IPS-NIHi11 (cell line): ENCODE measurements at places on chromosomes 7 and 10.

- no peak for DNase-seq
Measured at GRCh38 chr10:27356738-27357137, 116.1 kb upstream of the ACBD5 start.

DNA sequence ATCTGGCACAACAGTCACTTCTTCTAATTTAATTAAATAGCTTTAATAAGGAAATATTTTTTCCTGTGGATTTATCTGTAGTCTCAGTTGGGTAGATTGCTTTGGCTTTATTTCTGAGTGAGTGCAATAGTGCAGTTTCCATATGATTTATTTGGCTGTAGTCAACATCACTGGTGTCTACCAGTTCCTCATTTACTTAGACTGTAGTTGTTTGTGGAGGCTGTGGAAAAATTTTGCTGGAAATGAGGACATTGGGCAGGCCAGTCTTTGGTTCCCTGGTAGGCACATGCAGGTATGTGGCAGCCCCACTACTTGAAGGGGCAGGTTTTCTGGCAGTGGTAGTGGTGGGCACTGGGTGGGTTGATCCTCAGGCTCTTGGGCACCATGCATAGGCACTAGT lies 15.5 kb downstream of the TAS2R40 start:
- no peak for DNase-seq

DNA sequence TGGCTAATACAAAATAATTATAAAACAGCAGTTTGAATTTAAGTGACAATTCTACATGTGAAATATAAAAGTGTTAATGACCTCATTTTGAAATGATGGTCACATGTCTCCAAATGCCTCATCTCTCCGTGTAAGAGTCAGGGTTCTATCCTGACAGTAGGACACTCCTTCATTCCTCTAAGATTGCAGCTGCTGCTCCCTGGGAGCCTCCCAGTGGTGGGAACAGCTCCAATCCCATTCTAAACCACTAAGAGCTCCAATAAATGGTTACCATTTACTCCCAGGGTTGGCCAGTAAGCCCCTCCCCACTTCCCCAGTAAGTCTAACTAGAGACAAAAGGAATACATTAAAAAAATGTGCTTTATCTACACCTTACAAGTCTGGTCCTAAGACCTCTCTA lies 344.6 kb upstream of the AOAH start:
- DNase-seq, result no peak

- DNase-seq, result no peak
Measured at GRCh38 chr10:124250506-124250905, 157.1 kb upstream of the CHST15 start.

- DNase-seq, result peak; percentile 32
Measured at GRCh38 chr7:20514364-20514763, 101.1 kb upstream of the ABCB5 start.

DNA sequence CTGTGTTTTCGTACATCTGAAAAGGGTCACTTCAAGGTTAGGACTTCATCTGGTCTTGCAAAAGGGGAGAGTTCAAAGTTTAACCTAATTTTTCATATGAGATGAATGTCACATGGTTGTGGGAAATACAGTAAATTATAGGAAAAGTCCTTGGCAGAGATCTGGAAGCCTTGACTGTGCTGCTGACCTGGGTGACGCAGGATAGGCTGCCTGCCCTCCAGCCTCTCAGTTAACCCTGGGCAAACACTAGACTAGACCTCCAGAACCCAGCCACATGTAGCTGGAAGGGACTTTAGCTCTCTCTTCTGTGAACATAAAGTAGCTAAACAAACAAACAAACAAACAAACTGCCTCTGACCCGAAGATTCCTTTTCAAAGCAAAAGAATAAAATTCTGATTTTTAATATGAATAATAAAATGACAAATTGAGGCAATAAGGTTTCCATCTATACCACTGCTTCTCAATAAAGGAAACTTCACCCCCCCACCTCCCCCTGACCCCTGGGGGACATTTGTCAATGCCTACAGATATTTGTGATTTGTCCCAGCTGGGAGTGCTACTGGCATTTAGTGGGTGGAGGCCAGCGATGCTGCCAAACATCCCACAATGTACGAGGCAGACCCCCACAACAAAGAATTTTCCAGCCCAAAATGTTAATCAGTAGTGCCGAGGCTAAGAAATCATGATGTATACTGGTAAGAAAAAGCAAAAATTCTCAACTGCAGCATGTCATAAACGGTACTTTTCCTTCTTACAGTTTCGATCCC lies 75.2 kb upstream of the PRR15 start:
- no peak for DNase-seq

GRCh38 chr7:74019149-74019548 lies 8.8 kb upstream of the ELN start:
- no peak for DNase-seq

DNA sequence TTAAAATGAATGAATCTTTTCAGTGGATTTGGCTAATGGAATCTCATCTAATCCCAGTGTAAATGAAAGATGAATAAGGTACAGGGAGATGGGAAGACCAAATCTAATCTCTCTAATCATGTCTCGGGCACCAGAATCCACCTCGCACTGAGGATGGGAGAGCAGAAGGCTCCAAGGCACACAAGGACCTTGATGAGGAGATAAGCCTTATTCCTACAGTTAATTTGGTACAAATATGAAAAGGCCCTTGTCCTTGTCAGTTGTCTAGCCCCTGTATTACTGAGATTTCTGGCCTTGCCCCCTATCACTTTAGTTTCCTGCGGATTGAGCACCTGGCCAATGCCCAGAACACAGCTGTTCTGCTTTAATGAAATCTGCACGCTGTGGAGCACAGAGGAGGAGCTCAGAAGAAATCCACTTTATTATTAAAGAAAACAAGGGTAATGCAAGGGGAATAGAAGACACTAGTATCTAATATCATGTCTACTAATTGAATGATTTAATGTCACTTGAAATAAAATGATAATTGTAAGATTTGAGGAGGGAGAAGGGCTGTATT lies 321.4 kb upstream of the HGF start:
- no peak for DNase-seq

- DNase-seq, result no peak
Measured at GRCh38 chr10:5506246-5506645, 6.9 kb upstream of the CALML5 start.

DNA sequence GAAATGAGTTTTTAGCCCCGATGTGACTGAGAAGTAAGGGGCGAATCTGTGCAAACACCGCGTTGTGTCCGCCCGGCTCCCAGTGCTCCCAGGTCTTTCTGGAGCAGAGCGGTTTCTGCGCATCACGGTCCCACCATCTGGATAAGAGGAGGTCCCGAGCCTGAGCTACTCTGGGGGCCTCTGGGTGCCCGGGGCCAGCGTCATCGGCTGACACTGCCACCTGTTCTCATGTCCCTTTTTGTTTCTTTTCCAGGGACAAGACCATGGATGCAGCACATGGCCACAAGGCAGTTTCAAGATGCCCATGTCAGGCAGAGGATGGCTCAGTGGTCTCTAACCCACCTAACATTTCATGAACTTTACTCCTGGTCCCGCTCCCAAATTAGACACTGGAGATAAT lies 24.9 kb downstream of the KLF6 start:
- no peak for DNase-seq

GRCh38 chr7:520503-521161 lies 986 bp upstream of the PDGFA start:
- no peak for DNase-seq

- DNase-seq, result no peak
Measured at GRCh38 chr10:87064651-87065050, 30.0 kb downstream of the GLUD1 start.

DNA sequence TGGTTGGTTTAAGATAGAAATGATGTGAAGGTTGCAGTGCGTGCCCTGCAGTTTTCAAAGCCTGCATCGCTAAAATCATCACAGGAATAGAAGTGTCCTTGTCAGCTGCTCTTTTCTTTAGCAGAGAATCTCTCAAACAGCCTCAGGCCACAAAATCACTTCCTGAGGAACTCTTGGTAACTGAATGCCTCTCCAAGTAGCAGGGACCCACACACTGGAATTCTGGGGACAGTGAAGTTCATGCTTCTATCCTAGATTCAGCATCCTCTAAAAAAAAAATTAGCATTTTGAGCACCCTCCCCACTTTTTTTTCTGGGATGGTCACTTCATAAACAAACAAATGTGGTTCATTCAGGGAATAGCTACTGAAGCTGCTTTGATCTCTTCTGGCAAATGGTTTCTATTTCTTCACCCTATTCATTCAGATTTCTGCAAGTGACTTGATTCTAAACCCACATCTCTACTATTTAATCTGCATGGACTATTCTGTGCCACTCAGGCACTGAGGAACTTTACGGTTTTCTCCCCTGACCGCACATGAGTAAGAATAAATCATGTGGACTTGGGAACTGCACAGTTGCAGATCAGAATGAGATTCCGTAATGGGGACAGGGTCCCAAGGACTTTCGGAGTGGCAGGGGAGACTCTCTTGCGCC lies 306.9 kb downstream of the FRMD4A start:
- DNase-seq, result no peak

GRCh38 chr7:16813232-16813616 lies 8.4 kb upstream of the AGR2 start:
- no peak for DNase-seq

DNA sequence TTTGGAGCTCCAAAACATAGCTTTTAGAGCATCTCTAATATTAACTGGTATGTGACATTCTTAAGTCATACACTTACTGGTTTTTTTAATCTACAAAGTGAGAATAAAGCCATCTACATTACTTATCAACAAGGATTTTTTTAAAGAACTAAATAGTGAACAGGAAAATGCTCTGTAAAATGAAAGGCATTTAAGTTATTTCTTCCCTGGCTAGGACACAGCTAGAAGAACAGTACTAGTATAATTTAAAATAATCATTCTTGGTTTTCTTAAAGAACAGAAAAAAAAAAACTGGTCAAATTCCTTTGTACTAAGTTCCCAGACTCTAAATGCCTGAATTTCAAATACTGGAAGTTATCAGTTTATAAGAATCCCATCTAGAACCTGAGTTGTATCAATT lies 139.5 kb downstream of the SRPK2 start:
- DNase-seq, result no peak

DNA sequence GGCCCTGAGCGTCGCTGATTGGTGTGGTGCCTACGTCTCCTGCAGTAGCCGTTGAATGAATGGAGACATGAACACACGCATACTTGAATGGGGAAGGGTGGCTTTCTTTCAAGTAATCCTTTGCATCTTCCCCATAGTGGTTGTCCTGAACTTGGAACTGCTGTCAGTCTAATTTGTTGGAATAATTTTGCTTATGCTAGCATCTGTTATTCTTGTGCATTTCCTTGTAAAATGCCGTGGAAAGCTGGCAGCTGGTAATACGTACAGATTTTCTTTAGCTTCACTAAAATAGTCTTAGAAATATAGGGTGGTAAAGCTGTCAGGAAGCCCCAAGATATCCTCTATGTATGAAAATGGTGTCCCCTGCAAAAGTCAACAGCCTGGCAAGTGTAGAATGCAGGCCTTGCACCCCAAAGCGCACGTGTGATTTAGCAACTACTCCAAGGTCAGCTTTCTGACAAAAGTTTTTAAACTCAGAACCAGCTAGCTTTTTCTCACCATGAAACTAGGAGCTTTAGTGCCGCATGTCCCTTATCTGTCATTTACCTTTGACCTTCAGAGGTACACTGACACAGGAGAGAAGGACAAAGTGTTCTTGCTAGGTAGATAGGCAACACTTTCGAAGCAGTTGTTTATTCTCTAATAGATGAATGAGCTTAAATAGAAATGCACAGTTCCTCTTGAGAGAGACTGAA lies 70.8 kb downstream of the RBM33 start:
- DNase-seq, result no peak

GRCh38 chr7:38704041-38704547 lies 72.9 kb upstream of the AMPH start:
- DNase-seq, result no peak

GRCh38 chr10:16854623-16855022 lies 37.4 kb upstream of the RSU1 start:
- no peak for DNase-seq

GRCh38 chr7:4873071-4873944 lies 10.2 kb downstream of the RADIL start:
- no peak for DNase-seq

DNA sequence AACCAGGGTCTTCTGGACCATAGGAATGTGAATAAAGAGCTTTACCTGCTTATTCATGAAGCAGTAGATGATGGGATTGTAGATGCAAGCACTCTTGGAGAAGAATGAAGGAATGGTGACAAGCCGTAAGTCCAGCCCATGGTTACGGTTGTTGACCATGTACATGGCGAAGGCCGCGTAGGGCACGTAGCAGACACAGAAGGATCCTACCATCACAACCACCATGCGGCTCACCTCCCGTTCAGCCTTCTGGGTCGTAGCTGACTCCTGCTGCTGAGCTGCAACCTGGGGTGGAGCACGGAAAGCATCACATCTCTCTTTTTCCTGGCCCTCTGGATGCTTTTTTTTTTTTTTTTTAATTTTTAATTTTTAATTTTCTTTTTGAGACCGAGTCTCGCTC lies 2.0 kb downstream of the OPN1SW start:
- DNase-seq, result no peak

DNA sequence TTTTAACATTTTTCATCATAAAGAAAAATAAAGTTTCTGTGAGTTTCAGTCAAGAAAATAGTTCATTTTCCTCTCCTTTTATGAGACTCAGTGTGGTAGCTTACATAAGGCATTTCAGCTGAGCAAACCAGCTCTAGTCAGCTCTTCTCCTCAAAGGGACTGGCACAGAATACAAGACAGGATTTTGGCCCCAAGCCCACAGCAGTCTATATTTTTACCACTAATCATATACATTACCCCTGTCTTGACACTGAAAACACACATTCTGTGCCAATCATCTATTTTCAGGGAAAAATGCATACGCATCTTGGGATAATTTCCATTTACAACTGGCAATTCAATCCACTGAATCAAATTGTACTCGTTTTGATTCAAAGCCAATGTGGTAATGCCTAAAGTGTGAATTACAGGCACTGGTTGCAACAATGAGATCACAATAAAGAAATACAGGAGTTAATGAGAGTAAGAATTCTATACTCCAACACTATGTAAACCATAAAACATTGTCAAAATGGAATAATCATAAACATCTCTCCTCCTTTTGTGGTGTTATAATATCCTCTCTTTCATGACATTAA lies 186.4 kb downstream of the CACNA2D1 start:
- no peak for DNase-seq

- DNase-seq, result no peak
Measured at GRCh38 chr10:13072339-13072738, 27.6 kb upstream of the OPTN start.

DNA sequence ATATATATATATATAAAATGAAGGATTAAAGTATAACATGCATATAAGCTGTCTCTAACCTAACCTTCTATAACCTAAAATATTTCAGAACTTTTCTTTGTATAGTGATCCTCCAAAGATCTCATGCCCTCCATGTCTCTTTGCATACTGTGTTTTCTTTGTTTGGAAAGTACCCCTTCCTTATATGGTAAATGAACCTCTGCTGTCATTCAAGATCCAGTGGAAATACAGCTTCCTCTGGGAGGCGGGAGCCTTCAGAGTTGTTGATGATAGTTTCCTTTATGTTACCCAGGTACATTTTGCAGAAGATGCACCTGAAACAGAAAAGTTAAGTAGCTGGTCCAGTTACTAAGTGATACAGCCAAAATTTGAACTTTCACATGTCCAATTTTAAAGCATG lies 233.3 kb upstream of the FOXP2 start:
- DNase-seq, result peak; percentile 21
